ENCODE measurements at places on chromosomes 12 and 14.

GRCh38 chr12:112803620-112804282 lies 12.2 kb downstream of the RPH3A start:
- DNase-seq: peak; percentile 48

- DNase-seq: no peak
Measured at GRCh38 chr12:12925388-12925787, 26.6 kb downstream of the GPRC5D start.

DNA sequence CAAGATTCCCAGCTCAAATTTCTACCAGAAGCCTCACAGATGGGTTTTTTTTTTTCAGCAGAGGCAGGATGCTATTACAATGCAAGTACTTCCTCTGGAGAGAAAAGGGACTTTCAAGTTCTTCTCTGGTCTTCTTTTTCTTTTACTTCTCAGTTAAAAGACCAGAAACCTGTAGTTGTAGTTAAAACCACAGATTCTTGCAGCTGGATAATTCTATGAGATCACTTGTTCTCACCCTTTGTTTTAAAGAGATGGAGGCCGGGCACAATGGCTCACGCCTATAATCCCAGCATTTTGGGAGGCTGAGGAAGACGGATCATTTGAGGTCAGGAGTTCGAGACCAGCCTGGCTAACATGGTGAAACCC lies 47.6 kb upstream of the OVCH1 start:
- DNase-seq: no peak

DNA sequence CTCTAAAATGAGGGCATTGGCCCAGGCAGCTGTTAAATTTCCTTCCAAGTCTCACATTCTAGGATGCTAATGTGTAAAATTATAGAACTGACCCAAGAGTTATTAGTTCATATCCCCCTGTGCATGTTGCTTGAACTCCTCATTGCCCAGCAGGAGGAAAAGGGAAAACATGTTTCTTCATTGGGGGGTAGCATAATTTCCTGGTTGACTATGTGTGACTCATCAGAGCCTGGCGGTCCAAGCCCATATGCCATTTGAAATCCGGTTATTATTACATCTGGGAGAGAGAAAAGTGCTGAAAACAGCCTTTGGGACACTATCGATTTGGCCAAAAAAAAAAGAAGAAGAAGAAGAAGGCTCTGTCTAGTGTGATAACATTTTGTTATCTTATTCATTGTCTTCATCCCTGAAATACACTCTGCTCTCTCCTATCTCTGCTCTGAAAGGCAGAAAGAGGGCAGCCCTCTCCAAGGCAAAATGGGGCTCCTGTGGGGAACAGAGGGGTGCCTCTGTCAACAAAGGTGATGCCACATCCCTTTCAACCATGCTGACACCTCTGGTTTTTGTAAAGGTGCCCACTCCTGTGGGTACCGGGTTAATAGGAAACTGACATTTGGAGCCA lies 114.2 kb downstream of the DAD1 start:
- DNase-seq: no peak
